ENCODE measurements at places on chromosomes 1 and 21.

GRCh38 chr21:28215214-28215954 lies 777.3 kb downstream of the LTN1 start:
- DNase-seq = no peak

GRCh38 chr1:161131523-161132409 lies 701 bp downstream of the DEDD start:
- no peak for DNase-seq

DNA sequence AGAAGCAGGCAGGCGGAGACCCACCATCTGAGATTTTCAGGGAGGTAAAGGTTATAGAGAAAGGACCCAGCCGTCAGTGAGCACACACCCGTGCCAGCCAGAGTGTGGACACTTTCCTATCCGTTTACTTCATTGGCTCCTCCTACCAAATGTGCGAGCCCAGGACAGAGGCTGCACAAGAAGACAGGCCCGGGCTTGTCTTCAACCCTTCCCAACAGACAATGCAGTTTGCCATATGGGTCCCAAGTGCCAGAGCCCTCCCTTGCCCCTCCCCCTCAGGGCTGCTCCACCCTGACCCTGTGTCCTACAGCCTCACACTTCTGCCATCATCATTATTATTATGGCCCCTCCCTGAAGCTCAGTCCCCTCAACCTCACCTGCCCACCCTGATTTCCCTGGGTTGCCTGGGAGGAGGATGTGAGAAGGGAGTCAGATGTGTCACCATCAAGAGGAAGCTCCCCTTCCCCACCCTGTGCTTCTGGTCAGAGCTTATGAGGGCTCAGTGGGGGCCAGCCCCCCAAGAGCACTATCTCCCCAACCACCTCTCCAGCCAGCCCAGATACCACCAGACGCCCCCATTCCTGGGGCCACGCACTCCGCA lies 9.4 kb downstream of the LAPTM5 start:
- no peak for DNase-seq

- no peak for DNase-seq
These were observed 585 bp downstream of the NEGR1 start for GRCh38 chr1:72281637-72282270.

DNA sequence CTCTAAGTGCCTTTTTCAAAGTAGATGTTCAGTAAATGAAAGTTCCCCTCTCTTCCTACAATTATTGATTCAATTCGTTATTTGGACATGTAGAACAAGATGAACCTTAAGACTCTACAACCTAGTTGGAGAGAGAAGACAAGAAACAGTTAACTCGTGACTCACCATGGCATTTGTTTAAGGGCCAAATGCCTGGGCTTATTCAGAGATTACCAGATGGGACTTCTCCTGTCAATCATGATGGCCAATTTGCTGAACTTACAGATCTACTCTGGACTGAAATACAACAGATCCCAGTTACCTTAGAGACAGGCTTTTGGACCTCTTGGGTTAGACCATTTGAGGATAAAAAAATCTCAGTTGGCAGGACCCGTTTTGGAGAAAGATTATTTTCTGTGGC lies 93.5 kb downstream of the C1orf94 start:
- DNase-seq = no peak

DNA sequence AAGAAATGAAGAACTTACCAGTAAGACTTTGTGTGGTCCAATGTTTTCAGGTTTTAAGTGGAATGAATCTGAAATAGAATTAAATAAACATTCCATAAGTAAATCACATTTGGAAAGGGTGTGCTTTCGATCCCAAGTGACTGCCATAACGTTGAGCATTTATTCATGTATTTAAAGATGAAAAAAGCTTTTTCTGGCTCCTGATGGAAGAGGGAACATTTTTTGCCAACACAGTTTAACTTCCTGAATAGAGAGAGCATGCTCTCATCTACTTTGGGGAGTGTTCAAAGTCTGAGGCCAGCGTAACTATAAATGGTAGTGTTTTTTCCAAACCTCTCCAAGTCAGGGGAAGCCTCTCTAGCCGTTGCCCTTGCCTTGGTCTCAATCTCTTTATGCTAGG lies 55.8 kb downstream of the GNG12 start:
- no peak for DNase-seq

DNA sequence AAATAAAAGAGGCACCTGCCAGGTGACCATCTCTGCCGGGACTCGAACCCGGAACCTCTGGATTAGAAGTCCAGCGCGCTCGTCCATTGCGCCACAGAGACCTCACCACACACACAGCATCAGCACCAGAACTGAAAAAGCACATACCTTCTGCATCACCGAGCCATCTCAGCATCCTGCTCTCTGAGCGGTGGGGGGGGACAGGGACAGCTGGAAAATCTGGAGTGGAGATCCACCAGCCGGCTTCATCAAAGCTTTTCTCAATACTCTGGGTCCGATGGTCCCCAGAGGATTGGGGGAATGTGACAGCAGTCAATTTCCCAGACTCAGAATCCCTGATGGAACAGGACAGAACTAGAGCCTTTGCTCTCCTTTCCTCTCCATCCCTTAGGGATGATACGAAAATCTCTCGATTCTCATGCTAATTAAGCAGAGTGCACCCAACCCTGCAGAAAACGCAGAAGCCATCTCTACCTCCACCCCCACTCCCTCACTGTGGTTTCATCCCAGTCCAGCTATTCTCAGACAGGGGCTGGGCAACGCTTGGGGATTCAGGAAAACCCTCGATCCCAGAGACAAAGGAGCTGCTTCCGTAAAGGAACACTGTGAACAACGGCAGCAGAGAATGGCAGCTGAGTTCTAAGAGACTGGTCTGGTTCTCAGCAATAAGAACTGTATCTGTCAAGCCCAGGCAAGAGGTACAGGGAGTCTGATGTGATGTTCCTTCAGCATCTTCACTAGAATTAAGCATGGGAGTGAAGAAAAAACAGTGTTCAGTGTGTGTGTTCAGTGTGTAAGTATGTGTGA lies 29.6 kb upstream of the CADM3 start:
- no peak for DNase-seq

DNA sequence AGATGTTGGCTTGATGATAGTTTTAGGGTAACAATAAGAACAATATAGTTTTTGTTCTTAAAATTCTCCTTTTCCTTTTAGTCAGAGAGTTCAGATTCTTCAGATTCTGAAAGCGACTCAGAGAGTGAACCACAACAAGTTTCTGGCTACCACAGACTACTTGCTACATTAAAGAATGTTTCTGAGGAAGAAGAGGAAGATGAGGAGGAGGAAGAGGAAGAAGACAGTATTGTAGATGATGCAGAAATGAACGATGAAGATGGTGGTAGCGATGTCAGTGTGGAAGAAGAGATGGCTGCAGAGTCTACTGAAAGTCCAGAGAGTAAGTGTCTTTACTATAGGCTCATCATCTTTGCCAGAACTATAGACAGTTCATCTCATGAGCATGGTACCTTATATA lies 3.0 kb downstream of the UTP25 start:
- no peak for DNase-seq

GRCh38 chr1:115412286-115412685 lies 74.2 kb upstream of the NGF start:
- no peak for DNase-seq

DNA sequence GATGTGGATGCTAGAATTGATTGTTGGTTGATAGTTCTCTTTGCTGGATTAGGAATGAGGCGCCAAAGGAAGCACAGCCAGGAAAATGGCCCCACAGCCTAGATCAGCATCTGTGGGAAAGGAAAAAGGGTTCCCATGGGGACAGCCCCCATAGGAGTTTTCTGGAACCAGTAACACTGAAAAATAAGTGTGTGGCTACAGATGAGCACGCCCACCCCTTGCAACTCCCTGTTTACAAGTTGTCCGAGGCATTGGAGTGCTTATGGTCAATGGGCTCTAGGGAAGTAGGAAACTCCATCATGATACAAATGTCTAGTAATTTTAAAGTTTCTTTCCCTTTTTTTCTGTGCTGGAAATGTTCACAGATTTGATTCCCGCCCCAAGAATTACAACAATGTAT lies 23.8 kb upstream of the UBE2U start:
- no peak for DNase-seq

GRCh38 chr1:2072109-2072806 lies 22.0 kb downstream of the PRKCZ start:
- DNase-seq = no peak

DNA sequence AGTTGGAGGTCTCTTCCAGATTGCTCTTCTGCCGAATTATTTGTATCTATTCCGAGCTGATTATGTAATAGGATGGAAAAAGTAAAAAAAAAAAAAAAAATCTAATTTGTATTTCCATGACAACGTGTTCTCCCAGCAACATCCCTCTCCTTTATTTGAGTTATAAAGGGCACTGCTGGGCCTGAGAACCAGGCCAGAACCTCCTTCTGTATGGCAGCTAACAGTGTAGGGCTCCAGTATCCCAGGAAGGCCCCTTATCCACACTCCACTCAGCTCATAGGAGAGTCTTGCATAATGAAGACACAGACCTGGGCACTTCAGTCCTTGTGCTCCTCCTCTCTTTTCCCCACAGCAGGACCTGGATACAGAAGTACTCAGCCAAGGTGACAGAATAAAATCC lies 3.7 kb upstream of the IPO9 start:
- DNase-seq = no peak

DNA sequence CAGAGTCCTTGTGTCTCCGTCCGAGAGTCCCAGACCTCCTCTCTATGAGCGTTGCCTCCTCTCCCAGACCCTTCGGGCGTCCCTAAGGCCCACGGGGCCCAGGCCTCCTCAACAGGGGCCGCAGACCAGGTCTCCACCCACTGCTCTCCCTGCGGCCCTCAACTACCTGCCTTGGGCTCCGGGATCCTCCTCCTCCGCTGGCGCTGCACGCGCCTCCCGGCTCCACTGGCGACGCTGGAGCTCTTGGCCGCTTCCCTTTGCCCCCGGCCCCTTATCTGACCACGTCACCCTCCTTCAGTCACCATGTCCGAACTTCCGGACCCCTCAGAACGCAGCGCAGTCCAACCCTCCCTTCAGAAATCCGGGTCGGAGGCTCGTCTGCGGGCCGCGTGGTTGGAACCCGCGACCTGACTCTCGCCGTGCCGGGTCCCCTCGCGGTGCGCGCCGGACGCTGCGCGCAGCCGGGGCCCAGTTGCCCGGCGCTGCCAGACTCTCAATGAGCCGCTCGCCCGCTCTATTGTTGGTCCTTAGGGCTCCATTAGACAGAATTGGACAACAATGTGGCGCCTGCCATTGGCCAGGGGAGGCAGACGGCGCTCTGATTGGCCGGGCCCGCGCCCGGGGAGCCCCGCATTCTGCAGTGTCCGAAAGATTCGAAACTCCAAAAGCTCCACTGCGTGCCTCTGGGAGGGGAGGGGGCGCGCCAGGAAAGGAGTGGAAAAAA lies at the start of gene DMRTA2:
Gene DMRTA2 (minus strand): TSS at position 498 of the 724 bp plus-strand sequence. CDS start 1,907 bp downstream, outside the sequence.
- no peak for DNase-seq

GRCh38 chr1:235052067-235053008 lies 76.3 kb downstream of the TOMM20 start:
- DNase-seq = no peak

- DNase-seq = peak; percentile 45
These were observed 1.7 kb upstream of the KIF26B start for GRCh38 chr1:245153081-245153551.

DNA sequence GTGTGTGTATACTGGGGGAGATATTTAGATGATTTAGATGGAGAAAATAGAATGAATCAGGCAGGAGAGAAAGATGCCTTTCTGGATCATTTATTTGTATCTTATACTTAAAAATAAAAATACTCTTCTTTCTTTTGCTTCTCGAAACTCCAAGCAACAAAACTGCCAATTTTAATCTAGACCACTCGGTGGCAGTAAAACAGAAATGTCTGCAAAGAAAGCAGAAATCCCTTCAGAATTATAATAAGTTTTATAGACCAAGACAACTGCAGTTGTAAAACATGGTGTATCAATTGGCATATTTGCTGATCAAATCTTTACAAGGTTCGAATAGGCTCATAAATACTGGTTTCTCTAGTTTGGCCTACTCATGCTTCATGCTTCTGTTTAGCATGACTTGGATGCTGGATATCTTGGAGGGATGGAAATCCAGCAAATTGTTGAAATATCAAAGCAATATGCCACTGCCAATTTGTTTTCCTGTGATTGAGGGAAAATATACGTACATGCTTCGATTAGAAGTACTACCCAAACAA lies 15.1 kb upstream of the C1orf87 start:
- no peak for DNase-seq

- DNase-seq = no peak
These were observed 6.6 kb downstream of the TBX19 start for GRCh38 chr1:168287237-168287664.

Measured in lower leg skin (tissue), 4 donors.